Thyroid gland (tissue), 4 donors: ENCODE measurements at places on chromosomes 4 and X.

- H3K27ac ChIP-seq, result peak overlapping the region; percentile 32
- DNase-seq, result no peak
- H3K4me3 ChIP-seq, result no peak overlapping the region
- no peaks in the 10 kb centered on the region for H3K27me3 ChIP-seq
Observed at GRCh38 chrX:23844502-23845138, 61.6 kb downstream of the SAT1 start.

DNA sequence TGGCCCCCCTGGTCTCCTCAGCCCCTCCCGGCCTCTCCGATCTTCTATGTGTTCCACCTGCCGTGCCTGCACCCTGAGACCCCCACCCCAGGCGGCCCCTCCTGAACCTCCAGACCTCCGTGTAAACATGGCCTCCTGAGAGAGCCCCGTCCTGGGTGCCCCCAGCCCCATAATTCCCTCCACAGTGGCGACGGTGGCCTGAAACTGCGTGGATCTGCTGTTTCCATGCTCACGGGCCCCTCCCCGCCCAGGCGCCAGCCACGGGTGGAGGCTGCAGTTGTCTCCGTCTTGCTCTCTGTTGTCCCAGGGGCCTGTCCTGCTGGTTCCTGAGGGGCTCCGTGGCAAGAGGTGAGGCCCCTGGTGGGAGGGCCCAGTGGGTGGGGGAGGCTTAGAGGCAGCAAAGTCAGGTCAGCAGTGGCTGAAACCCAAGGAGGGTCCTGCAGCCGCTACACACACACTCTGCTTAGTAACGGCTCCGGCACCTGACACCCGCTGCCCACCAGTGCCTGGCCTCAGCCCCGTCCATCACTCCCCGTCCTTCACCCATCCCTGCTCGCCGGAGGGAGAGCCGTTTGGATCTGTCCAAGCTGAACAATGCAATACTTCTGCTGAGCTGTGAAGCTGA is 75.8 kb downstream of the FAM53A start:
- no peak for DNase-seq
- H3K27me3 ChIP-seq, result no peaks in the 10 kb centered on the region
- no peaks in the 10 kb centered on the region for H3K36me3 ChIP-seq
- H3K4me1 ChIP-seq, result no peaks in the 10 kb centered on the region

DNA sequence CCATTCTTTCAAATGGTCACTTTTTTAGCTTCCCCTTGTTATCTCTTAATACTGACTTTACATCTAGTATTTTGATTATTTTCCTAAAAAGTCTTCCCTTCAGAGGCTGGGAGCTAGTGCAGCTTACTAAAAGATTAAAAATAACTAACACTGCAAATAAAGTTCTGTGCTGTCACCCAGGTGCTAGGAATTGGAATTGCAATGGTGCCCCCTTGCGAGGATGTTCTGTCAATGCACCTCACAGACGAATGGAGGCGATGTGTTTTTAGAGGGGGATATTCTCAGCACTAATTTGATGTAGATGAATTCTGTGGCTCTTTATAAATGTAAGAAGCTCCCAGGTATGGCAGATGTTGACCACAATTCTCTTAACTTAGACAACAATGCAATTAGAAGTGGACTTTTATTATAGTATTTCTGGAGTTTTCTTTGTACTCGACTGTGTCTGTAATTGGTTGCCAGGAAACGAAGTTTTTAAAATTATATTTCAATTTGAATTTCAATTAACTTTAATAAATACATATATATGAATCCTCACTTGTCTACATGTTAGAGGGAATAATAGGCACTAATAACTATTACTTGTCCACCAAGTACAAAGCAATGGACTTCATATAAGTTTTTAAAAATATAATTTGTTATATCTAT is 22.0 kb upstream of the SMIM31 start:
- H3K4me3 ChIP-seq, result no peak overlapping the region
- no peaks in the 10 kb centered on the region for H3K27me3 ChIP-seq
- H3K27ac ChIP-seq, result no peak overlapping the region
- DNase-seq, result peak; percentile 25
- H3K4me1 ChIP-seq, result no peaks in the 10 kb centered on the region

GRCh38 chr4:183758061-183758757 is 99.1 kb downstream of the TRAPPC11 start:
- H3K36me3 ChIP-seq, result no peaks in the 10 kb centered on the region
- no peak overlapping the region for H3K4me3 ChIP-seq
- H3K27ac ChIP-seq, result no peak overlapping the region
- no peaks in the 10 kb centered on the region for H3K27me3 ChIP-seq
- H3K4me1 ChIP-seq, result peaks cover 18% of the 10 kb centered on the region
